Stimulated activated CD4-positive, alpha-beta T cell treated with anti-CD3 and anti-CD28 coated beads, Interleukin-12 subunit alpha, Interleukin-12 subunit beta, amount 100 ng/mL, for 48 hours (primary cell): ENCODE measurements at places on chromosomes 13 and 19.

GRCh38 chr19:18477974-18478373 lies 40.0 kb upstream of the ISYNA1 start:
- DNase-seq = no peak

DNA sequence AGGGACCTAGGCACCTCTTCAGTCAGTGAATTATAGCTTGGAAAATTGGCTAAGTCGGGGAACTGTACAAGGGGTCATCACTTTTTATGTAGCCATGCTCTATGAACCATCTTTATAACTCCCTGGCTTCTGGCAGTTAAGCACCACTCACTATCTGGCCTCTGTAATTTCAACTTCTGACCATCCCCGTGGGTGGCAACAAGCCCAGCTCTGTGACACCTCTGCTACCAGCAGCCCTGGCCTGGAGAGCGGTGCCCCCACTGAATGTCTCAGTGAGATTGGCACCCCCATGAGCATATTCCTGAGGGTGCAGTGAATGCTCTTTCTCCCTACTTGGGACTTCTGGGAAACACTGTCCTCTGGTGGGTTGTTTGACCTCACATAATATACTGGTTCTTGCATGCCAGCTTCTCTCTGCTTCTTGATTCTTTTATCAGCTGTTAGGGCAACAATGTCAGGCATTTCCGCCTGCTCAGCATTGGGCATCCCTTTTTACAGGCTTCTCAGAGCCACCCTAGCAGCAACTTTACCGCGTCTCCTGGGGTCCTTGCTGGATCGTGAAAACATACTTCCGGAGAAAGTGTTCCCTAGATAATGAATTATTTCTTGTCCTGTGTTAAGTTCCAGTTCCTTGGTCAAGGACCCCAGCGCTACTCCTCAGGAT lies 10.4 kb downstream of the KL start:
- no peak for DNase-seq

GRCh38 chr19:18225355-18225701 lies 910 bp downstream of the PDE4C start:
- no peak for DNase-seq

DNA sequence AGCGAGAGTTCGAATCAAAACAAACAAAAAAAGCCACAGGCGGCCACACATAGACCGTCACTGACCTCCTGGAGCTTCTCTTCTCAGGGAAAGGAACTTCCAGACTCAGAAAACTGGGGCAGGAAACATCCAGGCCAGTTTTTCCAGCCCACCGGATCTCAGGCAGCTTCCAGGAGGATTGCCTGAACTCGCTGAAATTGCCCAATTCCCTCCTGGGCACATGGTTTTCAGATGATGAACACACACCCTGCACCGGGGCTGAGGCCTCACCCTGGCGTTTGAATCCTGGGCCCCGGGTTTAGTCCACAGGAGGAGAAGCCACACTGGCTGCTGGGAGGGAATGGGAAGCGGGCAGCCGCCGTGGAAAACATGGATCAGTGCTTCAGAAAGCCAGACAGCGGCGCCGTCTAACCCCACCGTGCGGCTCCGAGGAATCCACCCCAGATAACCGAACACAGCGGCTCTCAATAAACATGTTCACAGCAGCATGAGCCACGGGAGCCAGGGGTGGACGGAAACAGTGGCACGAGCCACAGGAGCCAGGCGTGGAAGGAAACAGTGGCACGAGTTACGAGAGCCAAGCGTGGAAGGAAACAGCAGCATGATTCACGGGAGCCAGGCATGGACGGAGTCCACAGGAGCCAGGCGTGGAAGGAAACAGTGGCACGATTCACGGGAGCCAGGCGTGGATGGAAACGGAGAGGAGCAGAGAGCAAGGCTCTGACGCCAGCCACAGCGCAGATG lies 18.2 kb upstream of the PTBP1 start:
- DNase-seq = no peak

GRCh38 chr13:77016251-77016812 lies 10.6 kb downstream of the FBXL3 start:
- no peak for DNase-seq
